Endothelial cell of coronary artery (primary cell): ENCODE measurements at places on chromosomes 12 and 14. TPM values are rescaled to one million over a fixed set of nuclear protein-coding genes. Genes with fewer than 3 reads are reported as not detected.

PTPRO gene
- 0.09 TPM in 1 of 2 replicates, not detected in the other for total RNA-seq

VWF gene
- 1,197 and 1,224 TPM in 2 replicates for total RNA-seq

KRT5 gene
- 0.18 and 0.28 TPM in 2 replicates for total RNA-seq

KRT1 gene
- not detected in 2 replicates for total RNA-seq

NAP1L1 gene
- total RNA-seq = 269 and 399 TPM in 2 replicates

GUCY2C gene
- total RNA-seq = not detected in 2 replicates

LYZ gene
- total RNA-seq = not detected in 2 replicates

KRT81 gene
- total RNA-seq = 0.18 TPM in 1 of 2 replicates, not detected in the other

LUM gene
- 0.18 and 1.2 TPM in 2 replicates for total RNA-seq

ZC2HC1C gene
- total RNA-seq = 0.90 and 0.94 TPM in 2 replicates

PPHLN1 gene
- total RNA-seq = 76.2 and 76.5 TPM in 2 replicates
